ENCODE measurements at places on chromosomes 6 and 20. TPM values are rescaled to one million over a fixed set of nuclear protein-coding genes. Genes with fewer than 3 reads are reported as not detected.

SYCP2L gene
- 7.3 TPM for total RNA-seq

RAB32 gene
- 12.0 TPM for total RNA-seq

METTL24 gene
- total RNA-seq: not detected

- DNase-seq: no peak
These were observed 2.1 kb downstream of the TTK start for GRCh38 chr6:80006541-80006940.

CST7 gene
- 619 TPM for total RNA-seq

PSORS1C1 gene
- total RNA-seq: not detected

DNA sequence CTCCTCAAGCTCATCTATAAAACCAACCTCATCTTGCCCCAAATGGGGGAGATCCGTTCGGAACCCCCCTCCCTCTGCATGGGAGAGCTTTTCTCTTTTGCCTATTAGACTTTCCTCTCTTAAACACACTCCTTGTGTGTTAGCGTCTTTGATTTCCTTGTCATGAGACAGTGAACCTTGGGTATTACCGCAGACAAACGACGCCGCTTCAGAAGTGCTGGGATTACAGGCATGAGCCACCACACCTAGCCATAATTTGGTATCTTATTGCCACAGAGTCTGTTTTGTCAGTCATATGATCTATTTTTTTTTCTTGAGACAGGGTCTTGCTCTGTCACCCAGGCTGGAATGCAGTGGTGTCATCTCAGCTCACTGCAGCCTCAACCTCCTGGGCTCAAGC is 3.6 kb downstream of the SHLD1 start:
- DNase-seq: no peak

SLC44A4 gene
- 0.48 TPM for total RNA-seq

- no peak for DNase-seq
These were observed 55.6 kb downstream of the NKAIN2 start for GRCh38 chr6:123859291-123859690.

SPEF1 gene
- total RNA-seq: 0.23 TPM

CYP39A1 gene
- total RNA-seq: not detected

GRCh38 chr6:162373868-162374267 is 353.7 kb downstream of the PRKN start:
- no peak for DNase-seq

DNA sequence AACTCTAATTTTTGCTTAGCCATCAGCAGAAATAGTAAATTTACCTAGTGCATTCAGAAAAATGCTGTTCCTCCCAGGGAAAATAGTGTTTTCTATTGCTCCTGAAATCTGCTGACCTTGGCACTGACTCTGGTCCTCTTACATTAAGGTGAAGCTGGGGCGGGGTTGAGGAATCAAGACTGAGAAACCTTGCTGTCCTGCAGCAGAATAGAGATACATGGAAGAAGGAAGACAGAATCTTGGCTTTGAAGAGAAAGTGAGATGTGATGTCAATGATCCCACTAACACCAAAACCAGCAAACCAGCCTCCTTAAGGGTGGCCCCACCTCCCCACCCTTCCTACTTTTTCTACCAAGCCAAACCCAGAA is 840 bp upstream of the LY86 start:
- DNase-seq: no peak

ABHD12 gene
- total RNA-seq: 28.5 TPM

DNA sequence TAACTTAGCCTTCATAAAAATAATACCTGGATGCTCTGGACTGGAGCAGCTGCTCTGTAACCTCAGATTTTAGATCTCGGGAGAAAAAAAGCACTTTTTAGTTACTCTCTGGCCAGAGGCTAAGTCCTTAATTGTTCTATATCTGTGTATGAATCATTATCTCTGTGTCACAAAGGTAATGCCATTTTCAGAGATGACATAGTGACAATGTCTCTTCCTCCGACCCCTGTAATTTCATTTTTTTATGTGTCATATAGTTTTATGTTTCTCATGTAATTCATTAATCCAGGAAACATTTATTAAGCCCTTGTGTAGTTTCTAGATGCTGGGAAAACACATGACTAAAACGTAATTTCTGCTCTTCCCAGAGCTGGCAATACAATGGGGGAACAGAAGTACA is 55.6 kb downstream of the SENP6 start:
- no peak for DNase-seq

GRCh38 chr6:33206864-33207551 is 1.3 kb upstream of the RING1 start:
- peak; percentile 18 for DNase-seq

DNA sequence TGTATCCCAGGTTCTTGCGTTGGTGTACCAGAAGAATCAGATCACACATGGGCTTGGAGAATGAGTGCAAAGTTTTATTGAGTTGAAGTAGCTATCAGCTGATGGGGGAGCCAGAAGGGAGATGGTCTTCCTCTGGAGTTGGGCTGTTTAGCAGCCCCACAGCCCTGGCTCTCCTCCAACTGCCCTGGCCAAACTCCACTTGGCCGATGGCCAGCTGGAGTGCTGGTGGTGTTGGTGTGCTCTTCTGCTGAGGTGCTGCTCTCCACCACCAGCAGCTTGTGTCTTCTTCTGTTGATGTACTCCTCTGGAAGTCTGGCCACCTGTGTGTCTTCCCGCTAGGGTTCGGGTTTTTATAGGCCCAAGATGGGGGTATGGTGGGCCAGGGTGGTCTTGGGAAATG is 172.8 kb downstream of the TINAG start:
- DNase-seq: no peak

- no peak for DNase-seq
These were observed 40.9 kb upstream of the LYRM2 start for GRCh38 chr6:89679215-89680120.

SAMD3 gene
- total RNA-seq: 413 TPM

PPP1R16B gene
- 62.3 TPM for total RNA-seq

DNA sequence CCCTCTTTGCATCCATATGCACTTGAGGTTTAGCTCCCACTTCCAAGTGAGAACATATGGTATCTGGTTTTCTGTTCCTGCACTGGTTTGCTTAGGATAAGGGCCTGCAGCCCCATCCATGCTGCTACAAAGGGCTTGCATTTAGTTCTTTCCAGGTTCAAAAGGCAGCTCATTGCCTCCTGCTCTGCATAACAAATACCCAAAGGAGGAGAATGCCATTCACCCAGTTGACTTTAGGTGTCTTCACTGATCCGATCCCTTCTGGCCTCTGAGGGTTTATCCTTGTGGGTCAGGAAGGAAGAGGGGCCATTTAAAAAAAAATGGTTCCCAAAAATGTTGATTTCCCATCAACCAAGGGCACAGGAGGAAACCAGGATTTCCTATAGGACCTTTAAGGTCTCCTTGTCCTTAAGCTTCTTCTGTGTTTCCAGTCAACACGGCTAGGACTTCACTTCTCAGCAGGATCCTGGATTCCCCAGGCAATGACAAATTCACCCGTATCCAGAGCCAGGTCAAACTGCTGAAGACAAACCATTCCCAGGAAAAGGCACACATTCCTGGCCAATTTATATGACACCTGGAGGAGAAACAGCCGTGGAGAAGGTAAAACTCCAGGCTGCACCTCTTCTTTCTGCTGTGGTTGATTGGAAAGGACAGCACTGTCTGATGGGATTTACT is 447.7 kb upstream of the CDH4 start:
- DNase-seq: no peak

DNA sequence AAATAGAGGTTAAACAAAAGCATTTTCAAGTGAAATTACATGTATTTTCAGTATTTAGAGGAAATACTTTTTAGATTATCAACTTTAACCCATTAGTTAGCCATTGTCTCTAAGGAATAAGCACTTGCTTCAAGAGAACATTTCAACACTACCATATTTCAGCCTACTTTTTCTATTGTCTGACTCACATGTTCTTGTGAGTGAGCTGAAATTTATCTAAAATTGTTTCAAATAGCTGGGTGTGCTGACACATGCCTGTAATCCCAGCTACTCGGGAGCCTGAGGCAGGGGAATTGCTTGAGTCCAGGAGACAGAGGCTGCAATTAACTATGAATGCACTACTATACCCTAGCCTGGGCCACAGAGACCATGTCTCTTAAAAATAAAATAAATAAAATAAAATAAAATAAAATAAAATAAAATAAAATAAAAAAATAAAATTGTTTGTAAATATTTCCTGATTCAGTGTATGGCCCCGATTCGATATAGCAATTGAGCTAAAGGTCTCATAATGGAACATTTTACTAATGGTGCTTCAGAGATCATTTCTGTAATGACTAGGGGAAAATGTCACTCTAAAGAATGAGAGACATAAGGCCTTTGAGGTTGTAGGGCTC is 324.6 kb upstream of the PLCB4 start:
- DNase-seq: no peak

FABP7 gene
- total RNA-seq: not detected

ERVFRD-1 gene
- not detected for total RNA-seq

TSPO2 gene
- total RNA-seq: not detected
